ENCODE measurements at places on chromosomes 4 and X.

DNA sequence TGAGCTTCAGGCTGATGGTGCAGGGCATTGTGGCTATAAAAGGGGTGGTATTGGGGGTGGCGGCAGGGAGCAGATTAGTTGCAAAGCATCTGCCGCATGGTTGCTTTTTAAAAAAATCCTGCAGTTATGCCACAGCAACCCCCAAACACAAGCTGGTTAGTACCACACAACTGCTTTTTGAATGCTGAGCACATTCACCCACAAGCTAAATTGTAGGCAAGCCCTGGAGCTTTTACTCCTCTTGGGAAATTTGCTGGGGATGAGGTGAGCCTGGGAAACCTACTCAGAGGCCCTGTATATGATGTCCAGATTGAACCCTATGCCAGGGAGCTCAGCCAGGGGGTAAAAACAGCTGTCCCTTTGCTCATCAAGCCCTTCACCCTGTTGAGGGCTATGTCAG lies 33.8 kb upstream of the TRIM2 start:
- no peak for DNase-seq

- DNase-seq, result peak; percentile 76
Measured at GRCh38 chrX:119885554-119886428, 9.9 kb upstream of the AKAP14 start.

DNA sequence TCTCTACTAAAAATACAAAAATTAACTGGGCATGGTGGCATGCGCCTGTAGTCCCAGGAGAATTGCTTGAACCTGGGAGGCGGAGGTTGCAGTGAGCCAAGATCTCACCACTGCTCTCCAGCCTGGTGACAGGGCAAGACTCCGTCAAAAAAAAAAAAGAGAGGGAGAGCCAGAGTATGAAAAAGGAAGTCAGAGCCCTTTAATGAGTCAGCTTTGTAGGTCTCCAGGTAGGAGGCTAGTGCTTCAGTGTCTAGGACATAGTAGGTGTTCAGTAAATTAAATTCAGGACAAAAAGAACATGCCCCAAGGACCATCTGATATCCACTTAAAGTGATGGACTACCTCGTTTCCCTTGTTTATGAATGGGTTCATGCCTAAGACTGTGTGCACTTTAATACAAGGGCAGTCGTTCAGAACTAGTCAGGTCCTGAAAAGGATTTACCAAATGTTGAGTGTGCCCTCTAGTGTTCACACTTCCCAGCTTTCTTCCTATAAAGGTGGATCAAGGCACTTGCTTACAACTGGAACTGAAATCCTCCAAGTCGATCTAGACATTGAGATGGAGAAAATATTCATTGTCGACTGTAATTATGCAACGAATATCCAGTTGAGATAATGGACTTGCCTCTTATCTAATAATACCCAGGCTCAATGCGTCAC lies 29.0 kb downstream of the F9 start:
- DNase-seq, result peak; percentile 7

DNA sequence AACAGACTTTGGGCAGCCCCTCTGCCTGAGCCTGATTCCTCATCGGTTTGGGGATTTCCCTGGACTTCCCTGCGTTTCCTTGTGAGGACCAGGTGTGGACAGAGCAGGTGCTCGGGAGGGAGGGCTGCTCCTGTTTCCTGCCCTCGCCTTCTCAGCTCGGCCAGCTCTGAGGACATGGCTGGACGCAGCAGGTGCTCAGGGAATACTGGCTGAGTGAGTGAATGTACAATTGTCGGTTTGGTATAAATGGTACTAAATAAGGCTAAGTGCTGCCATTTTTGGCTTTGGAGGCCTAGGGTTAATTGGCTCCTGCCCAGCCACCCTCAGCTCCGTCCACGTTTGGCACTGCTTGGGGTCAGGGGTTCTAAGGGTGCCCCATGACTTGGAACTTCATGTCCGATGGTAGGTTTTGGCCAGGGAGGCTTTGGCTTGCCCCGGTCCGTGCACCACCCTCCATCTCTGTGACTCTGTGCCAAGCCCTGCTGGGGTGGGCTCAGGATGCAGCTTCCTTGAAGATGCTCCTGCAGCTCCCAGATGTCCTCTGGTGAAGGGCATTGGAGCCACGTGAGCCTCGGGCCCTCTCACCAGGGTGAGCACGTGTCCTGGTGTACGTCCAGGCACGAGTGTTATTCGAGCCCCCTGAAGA lies 45.0 kb upstream of the NKX1-1 start:
- DNase-seq, result no peak

- DNase-seq, result no peak
Measured at GRCh38 chrX:110321670-110322069, 3.8 kb upstream of the AMMECR1 start.

Data from CD4-positive, alpha-beta T cell treated with Interferon alpha-2 for 1 hour (primary cell).